Endodermal cell (in vitro differentiated cells): ENCODE measurements at places on chromosomes 7 and 10. TPM values are rescaled to one million over a fixed set of nuclear protein-coding genes. Genes with fewer than 3 reads are reported as not detected.

The C10orf95 gene
- total RNA-seq: 0.35 and 0.56 TPM in 2 replicates

The MYL10 gene
- not detected in 3 replicates for total RNA-seq

The SEMA4G gene
- 27.6 and 36.6 TPM in 2 replicates for total RNA-seq

The THSD7A gene
- 0.73 and 0.86 TPM in 2 replicates for total RNA-seq

The ARMH3 gene
- 19.7 and 20.4 TPM in 2 replicates for total RNA-seq

The CCL26 gene
- 1.1 to 1.3 TPM (median 1.2 TPM) in 3 replicates for total RNA-seq

The SBDS gene
- 28.5 and 33.0 TPM in 2 replicates for total RNA-seq

The HOXA6 gene
- not detected in 2 replicates for total RNA-seq

The MBL2 gene
- not detected in 2 replicates for total RNA-seq

DNA sequence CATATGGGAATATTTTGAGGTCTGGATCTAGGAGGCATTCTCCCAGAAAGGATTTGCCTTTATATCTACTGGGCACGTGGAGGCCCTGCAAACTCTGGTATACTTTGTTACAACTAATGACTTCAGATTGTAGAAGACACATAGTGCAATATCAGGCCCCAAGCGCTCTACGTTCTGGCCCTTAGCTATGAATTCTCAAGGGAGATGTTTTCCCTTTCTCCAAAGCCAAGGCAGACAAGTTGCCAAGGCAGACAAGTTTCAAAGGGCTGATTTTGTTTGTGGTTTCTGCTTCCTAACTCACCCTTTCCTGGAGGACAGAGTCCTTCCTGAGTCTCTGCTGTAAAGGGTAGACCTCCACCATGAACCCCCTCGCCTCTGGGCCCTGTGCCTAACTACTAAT, 99.4 kb upstream of the CTTNBP2 start:
- no peak for DNase-seq

- DNase-seq: no peak
Measured at GRCh38 chr7:143452495-143452894, 9.2 kb downstream of the TAS2R60 start.

GRCh38 chr7:5470816-5471215, 47.2 kb upstream of the TNRC18 start:
- DNase-seq: peak; percentile 53

DNA sequence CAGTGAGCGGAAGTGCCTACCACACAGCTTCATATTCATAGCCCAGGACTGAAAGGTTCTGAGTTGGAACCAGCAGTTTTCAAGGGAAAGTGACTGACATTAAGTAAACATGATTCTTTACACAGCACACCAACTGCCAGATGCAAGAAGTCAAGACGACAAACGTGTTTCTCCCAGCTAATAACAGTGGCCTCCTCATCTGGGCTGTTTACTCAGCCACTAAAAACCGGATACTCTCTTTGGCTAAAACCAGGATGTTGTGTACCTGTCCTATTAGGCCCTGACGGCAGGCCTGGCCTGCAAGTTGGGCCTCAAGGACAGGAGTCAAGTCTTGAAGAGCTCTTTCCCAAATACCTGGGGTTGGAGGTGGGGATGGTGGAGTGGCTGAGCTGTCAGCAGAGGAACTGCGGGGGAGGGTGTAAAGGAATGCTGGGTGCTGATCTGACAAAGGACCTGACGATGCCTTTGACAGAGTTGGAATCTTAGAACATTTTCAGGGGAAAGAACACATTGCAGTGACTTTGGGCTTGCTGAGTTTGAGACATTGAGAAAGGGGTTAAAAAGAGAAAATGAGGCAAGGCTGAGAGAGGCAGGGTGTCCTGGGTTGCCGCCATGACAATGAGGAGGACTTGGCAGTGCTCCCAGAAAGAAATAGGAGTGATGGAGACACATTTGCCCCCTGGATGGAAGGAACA, 57.7 kb downstream of the STEAP1B start:
- DNase-seq: peak; percentile 64

- DNase-seq: peak; percentile 26
Measured at GRCh38 chr10:132676193-132676891, 109.6 kb downstream of the NKX6-2 start.

GRCh38 chr10:129793479-129793878, 170.6 kb downstream of the EBF3 start:
- DNase-seq: peak; percentile 32

- DNase-seq: no peak
Measured at GRCh38 chr7:98137826-98138151, 31.1 kb downstream of the LMTK2 start.

DNA sequence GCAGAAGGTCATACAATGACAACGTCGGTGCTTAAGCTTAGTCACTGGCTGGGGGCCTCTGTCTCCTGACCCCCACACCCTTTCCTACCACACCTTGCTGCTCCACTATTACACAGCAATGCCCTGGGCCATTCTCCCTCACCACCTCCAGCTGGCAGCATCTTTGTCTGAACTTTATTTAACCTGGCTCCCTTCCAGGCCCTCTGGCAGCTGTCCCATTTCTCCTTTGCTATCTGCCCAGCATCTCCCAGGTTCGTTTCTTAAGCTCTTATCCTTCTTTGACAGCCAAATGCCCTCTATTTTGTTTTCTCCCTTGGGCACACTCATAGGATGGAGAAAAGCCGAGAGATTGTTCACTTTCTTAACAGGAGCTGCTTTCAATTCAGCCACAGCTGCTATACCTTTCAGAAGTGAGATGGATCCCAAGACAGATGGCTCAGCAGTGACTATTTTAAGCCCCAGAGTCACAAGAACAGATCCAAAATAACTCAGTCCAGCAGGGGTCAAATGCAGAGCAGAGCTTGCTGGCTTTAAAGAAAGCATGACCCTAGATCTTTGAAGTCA, 1277.1 kb upstream of the AUTS2 start:
- DNase-seq: no peak

- DNase-seq: no peak
Measured at GRCh38 chr7:26318921-26319320, 27.3 kb downstream of the SNX10 start.
